ENCODE measurements at places on chromosomes 4 and X. TPM values are rescaled to one million over a fixed set of nuclear protein-coding genes. Genes with fewer than 3 reads are reported as not detected.

DNA sequence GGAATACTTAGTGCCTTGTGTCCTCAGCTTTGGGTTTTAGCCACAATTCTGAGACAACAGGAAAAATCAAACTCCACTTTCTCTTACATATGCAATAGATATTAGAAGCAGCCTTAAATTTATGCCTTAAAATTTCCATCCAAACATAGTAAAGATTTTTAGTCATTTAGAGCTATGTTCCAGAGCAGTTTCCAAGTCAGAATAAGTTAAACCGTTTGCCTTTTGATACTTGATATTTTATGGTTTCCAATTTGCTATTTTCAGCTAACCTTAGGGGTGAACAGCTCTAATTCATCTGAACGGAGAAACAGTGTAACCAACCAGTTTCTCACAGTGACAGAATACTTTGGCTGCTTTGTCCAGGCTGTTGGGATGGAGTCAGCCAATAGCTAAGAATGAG lies 125.8 kb upstream of the RXFP1 start:
- DNase-seq: no peak

GRCh38 chr4:173827707-173828106 lies 297.7 kb upstream of the HAND2 start:
- DNase-seq: no peak

Gene FAM9A
- not detected for total RNA-seq

- DNase-seq: no peak
Measured at GRCh38 chr4:31338000-31338399, 617.8 kb downstream of the PCDH7 start.

DNA sequence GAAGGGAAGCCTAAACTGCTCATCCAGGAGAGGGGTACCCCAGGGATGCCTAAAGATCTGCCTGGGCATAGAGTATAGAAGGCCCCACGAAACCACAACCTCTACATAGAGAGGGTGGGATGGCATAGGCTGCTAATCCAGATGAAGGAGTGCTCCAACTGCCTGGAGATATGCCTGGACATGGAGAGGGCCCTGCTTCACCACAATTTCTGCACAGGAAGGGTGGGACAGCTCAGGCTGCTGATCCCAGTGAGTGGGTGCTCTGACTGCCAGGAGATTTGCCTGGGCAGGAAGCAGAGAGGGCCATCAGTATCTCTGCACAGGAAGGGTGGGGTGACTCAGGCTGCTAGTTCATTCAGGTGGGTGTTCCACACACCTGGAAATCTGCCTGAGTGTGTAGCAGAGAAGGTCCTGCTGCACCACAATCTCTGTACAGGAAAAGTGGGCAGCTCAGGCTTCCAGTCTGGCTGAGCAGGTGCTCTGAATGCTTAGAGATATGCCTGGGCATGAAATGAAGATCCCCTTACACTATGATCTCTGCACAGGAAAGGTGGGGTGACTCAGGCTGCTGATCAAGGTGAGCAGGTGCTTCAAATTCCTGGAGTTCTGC lies 61.1 kb downstream of the ZNF518B start:
- no peak for DNase-seq

DNA sequence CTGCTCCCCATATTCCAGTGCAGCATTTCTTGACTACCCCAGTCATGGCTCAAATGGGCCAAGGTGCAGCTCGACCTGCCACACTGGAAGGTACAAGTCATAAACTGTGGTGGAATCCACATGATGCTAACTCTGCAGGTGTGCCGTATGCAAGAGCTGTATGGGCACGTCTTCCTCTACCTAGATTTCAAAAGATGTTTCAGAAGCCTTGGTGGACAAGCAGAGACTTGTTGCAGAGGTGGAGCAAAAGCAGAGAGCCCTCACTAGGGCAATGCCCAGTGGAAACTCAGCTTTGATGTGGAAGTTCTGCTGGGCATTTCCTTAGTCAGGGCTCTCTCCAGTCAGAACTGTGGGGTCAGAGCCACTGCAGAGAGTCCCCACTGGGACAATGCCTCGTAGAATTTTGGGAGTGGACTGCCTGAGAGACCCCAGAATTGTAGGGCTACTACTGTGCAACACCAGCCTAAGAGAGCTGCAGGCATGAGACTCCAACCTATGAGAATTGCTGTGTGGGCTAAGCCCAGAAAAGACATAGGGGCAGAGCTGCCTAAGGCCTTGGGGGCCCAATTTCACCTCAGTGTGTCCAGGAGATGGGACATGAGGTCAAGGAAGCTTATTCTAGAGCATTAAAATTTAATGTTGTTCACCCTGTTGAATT lies 65.7 kb downstream of the BEX3 start:
- peak; percentile 20 for DNase-seq

GRCh38 chrX:101668143-101668542 lies 8.5 kb upstream of the ARMCX2 start:
- no peak for DNase-seq

Gene FGA
- total RNA-seq: 3.6 TPM

- no peak for DNase-seq
Measured at GRCh38 chr4:3254302-3255131, 5.6 kb downstream of the MSANTD1 start.

Gene MAGEA11
- total RNA-seq: not detected

- DNase-seq: no peak
Measured at GRCh38 chrX:87572901-87573300, 55.3 kb downstream of the KLHL4 start.

- DNase-seq: no peak
Measured at GRCh38 chr4:128303986-128304385, 16.4 kb upstream of the PGRMC2 start.

GRCh38 chrX:138191998-138192397 lies 519.5 kb downstream of the FGF13 start:
- DNase-seq: peak; percentile 12

DNA sequence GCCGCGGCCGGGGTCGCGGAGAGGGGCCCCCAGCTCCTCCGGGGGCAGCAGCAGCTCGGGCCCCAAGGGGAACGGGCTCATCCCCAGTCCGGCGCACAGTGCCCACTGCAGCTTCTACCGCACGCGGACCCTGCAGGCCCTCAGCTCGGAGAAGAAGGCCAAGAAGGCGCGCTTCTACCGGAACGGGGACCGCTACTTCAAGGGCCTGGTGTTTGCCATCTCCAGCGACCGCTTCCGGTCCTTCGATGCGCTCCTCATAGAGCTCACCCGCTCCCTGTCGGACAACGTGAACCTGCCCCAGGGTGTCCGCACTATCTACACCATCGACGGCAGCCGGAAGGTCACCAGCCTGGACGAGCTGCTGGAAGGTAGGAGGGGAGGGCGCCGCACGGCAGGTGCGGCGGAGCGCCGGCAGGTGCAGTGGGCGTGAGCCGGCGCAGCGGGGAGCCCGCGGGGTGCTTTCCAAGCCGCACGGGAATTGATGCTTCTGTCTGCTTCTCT lies 886 bp downstream of the DCLK2 start:
- peak; percentile 43 for DNase-seq

DNA sequence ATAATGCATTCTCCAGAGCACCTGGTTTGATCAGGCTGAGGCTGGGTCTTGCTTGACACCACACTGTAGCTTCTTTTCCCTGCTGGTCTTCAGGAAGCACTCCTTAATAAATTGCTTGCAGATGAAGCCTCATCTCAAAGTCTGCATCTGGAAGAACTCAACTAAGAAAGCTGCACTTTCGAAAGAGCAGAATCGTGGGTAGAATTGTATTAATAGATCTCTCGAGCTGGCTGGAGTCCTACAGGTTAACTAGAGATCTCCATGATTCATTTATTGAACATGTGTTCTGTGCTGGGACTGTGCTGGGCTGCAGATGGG lies 152.7 kb downstream of the STK32B start:
- peak; percentile 9 for DNase-seq

Gene ATP8A1
- 14.7 TPM for total RNA-seq

- DNase-seq: no peak
Measured at GRCh38 chr4:95153182-95153581, 395.4 kb downstream of the BMPR1B start.

- no peak for DNase-seq
Measured at GRCh38 chrX:98350940-98351339, 1467.2 kb downstream of the RPA4 start.

DNA sequence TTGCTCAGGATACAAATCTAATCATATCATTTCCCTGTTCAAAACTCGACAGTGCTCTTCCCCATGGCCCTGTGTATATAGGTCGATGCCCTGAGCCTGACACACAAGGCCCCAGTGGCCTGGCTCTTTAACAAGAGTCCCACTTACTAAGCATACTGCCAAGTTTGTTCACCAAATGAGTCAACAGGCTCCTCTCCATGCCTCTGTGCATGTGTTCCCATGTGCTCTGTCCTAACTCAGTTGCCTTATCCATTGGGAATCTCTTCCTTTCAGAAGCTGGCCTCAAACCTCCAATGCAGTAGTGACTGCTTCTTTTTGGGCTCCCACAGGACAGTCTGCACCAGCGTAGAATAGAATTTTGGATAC lies 18.9 kb upstream of the CXCR3 start:
- no peak for DNase-seq

GRCh38 chr4:188552741-188553275 lies 413.6 kb downstream of the TRIML1 start:
- no peak for DNase-seq

Gene GABRE
- total RNA-seq: 94.1 TPM
